ENCODE measurements at places on chromosomes 11 and 22.

DNA sequence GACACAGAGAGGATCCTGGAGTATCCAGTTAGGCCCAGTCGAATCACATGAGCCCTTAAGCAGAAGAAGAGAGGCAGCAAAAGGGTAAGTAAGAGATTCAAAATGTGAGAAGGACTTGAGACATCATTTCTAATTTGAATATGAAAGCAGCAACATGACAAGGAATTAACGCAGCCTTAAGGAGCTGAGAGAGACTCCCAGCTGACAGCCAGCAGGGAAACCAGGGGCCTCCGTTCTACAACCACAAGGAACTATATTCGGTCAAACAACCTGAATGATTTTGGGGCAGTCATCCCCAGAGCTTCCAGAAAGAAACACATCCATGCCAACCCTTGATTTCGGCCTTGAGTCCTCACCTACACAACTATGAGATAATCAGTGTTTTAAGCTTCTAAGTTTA is 189.7 kb upstream of the MTNR1B start:
- no peak for DNase-seq

DNA sequence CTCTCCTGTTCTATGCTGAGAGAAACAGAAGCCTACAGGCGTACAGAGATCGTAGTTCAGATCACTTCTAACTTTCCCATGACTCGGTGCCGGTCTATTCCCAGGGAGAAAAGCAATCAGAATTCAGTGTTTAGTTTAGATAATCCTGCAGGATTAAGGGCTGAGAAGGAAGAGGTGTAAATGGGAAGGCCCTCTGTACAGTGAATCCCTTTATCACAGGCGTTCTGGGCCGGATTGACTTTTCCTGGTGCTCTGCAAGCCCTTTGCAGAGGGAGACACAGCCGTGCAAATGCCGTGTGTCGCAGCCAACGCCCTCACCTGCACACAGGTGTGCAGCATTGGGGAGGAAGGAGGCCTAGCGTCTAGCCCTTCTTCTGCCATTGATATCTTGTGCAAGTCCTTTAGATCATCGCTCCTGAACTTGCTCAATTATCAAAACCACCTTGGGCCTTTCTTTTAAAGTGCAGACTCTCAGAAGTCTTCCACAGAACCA is 90.6 kb downstream of the DSCAML1 start:
- no peak for DNase-seq

DNA sequence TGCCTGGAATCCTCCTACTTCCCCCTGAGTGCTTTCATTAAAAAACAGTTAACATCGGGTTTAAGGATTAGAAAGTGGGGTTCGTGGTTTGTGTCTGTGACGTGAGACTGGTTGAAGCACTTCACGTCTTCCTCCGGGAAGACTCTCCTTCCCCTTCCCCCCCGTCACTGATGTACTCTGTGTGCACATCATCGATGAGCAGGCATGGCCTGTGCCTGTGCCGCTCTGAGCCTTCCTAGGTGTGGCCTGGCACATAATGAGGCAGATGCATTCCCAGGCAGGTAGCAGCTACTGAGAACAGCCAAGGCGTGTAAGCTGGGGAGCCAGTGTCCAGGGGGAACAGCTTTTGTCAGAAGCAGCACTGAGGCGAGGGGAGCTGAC is 93.8 kb downstream of the BCR start:
- DNase-seq, result no peak

DNA sequence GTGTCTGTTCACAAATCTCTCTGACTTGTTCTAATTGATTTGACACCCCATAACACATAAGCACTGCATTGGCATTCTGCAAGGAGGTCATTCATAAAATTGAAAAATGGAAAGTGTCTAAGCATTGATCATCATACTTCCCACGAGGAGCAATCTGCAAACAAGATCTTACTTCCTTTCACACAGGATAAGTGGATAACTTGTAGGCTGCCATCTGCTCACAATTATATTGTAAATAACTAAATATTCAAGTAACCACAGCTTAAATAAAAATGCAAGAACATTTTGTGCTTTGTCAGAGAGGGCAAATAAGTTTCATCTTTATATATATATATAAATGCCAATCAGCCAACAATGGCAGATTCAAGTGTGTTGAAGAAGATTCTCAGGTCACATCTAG is 264.8 kb upstream of the ZC3H12C start:
- no peak for DNase-seq

- no peak for DNase-seq
Measured at GRCh38 chr22:29315286-29316140, at the start of gene RASL10A. TSS of gene RASL10A (minus strand) at chr22:29315697. CDS start at chr22:29315246, 451 bp downstream.

DNA sequence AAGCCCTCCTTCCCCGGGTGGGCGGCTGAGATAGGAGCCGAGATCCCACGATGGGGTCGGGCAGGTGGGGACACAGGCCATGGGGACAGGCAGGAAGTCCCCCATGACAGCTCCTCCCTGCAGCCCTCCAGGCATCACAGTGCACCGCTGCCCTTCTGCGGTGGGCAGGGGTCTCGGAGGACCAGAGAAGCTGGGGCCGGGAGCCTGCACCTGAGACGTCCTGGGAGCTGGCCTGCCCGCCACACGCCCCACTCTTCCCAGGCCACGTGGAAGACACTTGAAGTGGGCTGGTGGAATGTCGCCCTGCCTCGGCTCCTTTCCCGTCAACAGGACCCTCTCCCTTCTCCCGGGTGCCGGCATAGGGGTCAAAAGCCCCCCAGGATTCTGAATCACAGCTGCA is 55.4 kb downstream of the ELFN2 start:
- DNase-seq, result no peak

DNA sequence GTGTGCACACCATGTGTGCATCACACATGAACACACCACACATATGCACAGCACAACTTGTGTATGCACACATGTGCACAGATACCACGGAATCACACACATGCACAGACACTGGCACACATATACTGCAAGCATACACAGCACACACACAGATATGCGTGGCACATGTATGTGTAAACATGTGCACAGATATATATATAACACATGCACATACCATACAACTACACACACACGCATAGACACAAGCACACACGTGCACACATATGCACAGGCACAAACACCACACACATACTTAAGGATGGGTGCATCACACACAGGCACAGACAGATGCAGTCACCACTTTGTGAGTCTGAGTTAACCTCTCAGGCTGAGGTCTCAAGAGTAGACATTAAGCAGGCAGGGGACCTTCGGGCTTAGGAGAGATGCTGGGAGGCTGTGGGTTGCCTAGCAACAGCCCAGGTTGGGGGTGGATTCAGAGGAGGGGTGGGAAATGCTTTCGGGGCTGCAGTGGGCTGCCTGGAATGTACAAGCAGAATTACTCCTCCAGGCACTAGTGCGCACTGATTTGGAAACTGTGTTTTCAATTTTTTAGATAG is 82.9 kb downstream of the MYO18B start:
- DNase-seq, result no peak

- DNase-seq, result no peak
Measured at GRCh38 chr22:39589875-39590274, 19.3 kb downstream of the CACNA1I start.

- no peak for DNase-seq
Measured at GRCh38 chr11:75430714-75431532, 2.1 kb downstream of the KLHL35 start.

DNA sequence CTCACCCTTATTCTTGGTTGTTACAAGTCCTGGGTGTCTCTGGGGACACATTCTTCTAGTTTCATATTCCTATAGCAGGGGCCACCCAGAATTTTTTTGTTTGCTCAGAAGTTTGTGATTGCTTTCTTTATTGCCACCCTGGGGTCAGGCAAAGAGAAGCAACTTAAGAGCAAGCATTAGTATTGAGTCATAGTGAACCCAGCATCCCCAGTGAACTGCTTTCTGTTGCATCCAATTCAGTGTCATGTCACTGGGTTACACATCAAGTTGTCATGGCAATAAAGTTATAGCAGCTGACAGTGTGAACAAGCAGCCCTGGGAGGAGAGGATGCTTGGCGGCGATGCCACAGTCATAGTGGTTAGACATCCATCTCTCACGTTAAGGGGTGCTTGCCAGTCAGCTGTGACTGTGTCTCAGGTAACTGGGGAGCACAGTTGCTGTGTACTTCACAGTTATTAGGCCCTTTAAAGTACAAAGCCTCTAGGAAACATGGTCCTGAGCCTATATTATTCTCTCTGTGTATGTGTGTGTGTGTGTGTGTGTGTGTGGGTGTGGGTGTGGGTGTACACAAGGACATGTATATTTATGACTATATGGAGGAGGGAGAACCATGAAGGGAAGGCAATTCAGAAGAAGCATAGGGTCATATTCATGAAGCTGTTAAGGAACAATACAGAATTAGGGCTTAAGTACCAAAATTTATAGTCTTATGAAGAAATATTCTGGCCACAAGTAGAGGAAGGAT is 52.5 kb downstream of the TRIM44 start:
- DNase-seq, result peak; percentile 6

DNA sequence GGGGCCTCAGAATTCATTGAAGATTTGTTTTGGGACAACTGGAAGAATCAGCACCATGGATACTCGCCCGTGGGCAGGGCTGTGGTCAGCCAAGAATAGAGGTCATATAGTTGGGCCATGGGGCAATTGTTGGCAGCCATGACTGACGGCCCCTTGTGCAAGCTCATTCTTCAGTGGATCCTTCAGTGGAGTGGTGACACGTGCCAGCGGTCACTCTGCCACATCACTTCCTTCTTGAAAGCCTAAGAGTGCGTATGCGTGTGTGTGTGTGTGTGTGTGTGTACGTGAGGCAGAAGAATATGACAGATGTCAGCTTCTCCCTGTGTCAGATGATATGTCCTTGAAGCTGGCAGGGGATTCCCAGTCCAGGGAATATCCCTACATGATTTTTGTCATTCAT is 1.8 kb upstream of the IL18BP start:
- no peak for DNase-seq

- DNase-seq, result no peak
Measured at GRCh38 chr11:72584293-72584938, 89.8 kb downstream of the PDE2A start.

DNA sequence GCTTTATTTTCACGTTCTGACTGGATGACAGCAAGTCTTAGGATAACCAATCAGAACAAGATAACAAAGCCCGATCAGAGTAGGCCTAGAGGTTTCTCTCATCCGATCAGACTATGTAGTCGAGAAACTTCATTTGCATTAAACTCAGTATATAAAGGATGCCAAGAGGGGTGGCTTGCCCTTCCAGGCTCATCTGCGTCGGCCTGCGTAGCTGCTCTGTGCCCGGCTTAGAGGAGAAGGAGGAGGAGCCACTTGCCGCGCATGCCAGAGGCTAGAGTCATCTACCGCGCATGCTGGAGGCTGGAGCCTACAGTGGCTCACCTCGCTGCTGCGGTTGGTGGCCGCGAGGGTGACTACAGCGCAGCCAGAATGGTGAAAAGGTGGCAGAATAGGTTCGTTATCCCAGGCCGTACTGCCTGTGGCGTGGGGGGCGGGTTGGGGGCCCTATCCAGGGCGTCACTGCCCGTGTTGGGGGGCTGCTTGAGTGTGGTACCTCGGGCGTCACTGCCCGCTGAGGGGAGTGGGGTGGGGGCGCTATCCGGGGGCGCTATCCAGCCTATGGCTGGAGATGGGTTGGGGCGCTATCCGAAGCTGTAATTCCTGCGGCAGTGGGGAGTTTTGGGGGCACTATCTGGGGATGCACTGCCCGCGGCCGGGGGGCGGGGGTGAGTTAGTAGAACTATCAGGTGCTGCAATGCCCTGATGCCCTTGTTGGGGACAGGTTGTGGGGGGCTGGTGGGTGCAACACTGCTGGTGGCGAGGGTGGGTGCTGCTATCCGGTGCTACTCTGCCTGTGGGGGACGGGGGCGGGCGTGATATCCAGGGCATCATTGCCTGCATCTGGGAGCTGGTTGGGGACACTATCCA is at the start of gene RFPL2:
RFPL2 (minus strand) TSS at position 218 of the 867 bp plus-strand sequence. CDS start 2,622 bp downstream, outside the sequence.
- no peak for DNase-seq

DNA sequence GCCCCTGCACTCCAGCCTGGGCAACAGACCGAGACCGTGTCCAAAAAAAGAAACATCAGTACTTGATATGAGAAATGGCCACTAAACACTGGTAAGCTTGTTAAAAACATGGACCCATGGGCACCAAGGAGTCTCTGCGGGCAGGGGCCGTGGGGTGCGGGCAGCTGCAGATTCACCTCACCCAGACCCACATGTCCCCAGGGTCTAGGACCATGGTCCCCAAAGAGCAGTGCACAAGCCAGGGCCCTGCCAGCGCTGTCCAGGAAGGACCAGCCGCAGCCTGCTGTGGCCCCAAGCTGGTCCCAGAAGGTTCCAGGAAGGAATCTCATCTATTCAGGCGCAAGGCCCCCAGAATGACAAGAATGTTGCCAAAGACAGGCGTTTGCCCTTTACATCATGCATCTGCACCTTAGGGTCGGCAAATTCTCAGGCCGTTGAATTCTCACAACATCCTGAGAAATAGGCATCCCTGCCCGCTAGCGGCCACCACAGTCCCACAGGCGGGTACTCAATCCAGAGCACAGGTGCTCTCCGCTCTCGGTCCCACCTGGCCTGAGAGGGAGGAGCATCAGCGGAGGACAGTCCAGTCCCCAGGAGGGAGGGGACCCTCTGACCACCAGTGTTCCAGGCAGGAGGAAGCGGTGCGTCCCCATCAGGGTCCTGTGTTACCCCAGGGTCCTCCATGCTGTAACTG is 9.5 kb downstream of the YPEL1 start:
- DNase-seq, result no peak

DNA sequence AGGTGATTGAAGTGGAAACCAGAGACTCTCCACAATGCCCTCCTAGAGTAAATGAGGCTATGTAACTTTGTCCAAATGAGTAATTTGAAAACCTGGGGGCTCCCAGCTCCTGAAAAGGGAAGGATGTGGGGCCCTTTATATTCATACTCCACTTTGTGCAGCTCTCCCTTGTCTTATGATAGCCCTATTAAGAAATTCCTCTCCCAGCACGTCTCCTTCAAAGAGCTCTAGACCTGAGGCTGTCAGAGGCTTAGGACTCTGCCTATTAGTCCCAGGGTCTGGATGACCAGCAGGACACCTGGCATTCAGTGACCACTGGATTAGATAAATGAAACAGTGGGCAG is 2.1 kb downstream of the SLC43A1 start:
- no peak for DNase-seq

GRCh38 chr11:133024301-133024700 is 508.0 kb downstream of the OPCML start:
- DNase-seq, result no peak

- DNase-seq, result no peak
Measured at GRCh38 chr11:122099374-122100036, 16.5 kb downstream of the BLID start.

DNA sequence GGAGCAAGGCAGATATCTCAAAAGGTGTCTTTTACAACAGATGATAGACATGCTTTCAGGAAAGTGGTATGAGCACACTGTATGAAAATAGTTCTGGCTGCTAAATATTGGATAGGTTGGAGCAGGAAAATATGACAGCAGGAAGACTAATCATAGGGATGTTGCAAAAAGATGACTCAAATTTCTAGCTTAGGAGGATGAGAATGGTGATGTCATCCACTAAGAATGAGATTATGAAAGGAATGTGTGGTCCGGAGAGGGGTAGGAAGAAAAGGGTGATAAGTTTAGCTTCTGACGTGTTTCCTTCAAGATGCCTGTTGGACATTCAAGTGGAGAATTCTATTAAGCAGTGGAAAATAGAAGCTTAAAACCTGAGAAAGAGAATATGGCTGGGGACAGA is 46.4 kb downstream of the RCN1 start:
- DNase-seq, result peak; percentile 59
